ENCODE measurements at places on chromosomes 11 and 22.

GRCh38 chr11:2888266-2888968 is 2.8 kb upstream of the CDKN1C start:
- peaks cover 8% of the 10 kb centered on the region for H3K27me3 ChIP-seq
- DNase-seq, result peak; percentile 94
- peaks cover 14% of the 10 kb centered on the region for H3K4me1 ChIP-seq
- H3K27ac ChIP-seq, result no peak overlapping the region
- no peak overlapping the region for H3K4me3 ChIP-seq

GRCh38 chr22:21032037-21032867 is at the start of gene SLC7A4:
SLC7A4 (minus strand) TSS chr22:21032561; CDS start chr22:21031812, 749 bp downstream.
- H3K4me3 ChIP-seq, result peak within 1 kb of the TSS; percentile 29
- no peaks in the 10 kb centered on the region for H3K36me3 ChIP-seq
- no peak within 1 kb of the TSS for H3K27ac ChIP-seq
- no peak for DNase-seq
- H3K4me1 ChIP-seq, result no peaks in the 10 kb centered on the region

DNA sequence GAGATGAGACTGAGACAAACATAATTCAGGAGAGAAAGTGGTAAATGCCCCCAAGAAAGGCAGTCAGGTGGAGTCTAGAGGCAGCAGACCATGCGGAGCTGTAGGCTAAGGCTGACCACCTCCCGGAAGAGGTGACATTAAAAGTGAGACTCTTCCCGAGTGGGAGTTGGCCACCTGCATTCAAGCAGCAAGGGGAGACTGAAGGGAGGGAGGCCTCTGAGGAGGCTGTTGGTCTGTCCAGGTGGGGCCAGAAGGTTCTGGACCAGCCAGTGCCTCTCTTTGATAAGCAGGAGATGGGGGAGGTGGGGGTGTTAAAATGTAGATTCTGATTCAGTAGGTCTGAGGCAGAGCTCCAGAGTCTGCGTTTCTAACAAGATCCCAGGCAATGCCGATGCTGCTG is 37.5 kb downstream of the CD6 start:
- no peak overlapping the region for H3K27ac ChIP-seq
- DNase-seq, result no peak
- H3K27me3 ChIP-seq, result no peaks in the 10 kb centered on the region
- H3K4me3 ChIP-seq, result no peak overlapping the region
- no peaks in the 10 kb centered on the region for H3K36me3 ChIP-seq

GRCh38 chr22:39012533-39013511 is 1.2 kb upstream of the APOBEC3C start:
- no peaks in the 10 kb centered on the region for H3K36me3 ChIP-seq
- H3K27ac ChIP-seq, result no peak overlapping the region
- H3K27me3 ChIP-seq, result no peaks in the 10 kb centered on the region
- H3K4me3 ChIP-seq, result no peak overlapping the region

GRCh38 chr22:39515266-39516050 is 4.9 kb upstream of the ATF4 start:
- peaks cover 12% of the 10 kb centered on the region for H3K36me3 ChIP-seq
- H3K4me1 ChIP-seq, result peaks cover 5% of the 10 kb centered on the region
- no peak overlapping the region for H3K4me3 ChIP-seq

GRCh38 chr11:121236115-121237001 is 56.2 kb upstream of the SC5D start:
- no peaks in the 10 kb centered on the region for H3K36me3 ChIP-seq
- no peaks in the 10 kb centered on the region for H3K4me1 ChIP-seq
- no peak overlapping the region for H3K27ac ChIP-seq
- no peak overlapping the region for H3K4me3 ChIP-seq

DNA sequence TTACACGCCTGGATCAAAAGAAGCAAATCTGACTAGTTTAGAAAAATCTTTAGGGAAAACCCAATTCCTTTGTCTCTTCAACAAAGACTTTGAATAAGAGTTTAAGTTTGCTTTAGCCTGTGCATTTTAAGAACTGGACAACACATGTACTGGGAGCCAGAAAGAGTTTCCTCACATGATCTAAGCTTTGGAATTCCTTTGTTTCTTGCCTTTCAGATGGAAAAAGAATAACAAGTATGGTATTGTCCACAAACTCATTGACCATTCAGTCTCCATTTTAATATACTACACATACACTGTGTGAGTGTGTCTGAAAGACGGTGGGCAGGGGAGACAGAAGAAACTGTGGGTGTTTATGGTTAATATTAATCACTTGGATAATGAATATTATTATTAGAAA is 205.6 kb downstream of the MAML2 start:
- H3K4me3 ChIP-seq, result no peak overlapping the region
- H3K27ac ChIP-seq, result no peak overlapping the region
- no peaks in the 10 kb centered on the region for H3K36me3 ChIP-seq
- H3K27me3 ChIP-seq, result no peaks in the 10 kb centered on the region

DNA sequence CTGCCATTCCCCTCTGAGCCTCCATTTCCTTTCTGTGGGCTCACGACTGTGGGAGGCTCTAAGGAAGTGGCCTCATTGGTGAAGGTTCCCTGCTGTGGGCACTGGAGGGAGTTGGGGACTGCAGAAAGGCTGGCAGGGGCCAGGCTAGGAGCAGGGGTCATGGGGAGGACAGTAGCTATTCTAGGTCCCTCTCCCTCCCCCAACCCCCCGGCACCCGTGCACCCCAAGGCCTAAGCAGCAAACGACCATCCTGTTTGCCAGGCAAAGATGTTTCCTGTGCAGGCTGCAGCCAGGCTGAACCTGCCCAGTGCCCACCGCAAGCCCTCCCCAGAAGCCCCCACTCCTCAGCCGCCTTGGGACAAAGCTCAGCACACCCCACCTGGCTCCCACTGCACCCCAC is 189.4 kb downstream of the MN1 start:
- H3K27me3 ChIP-seq, result peaks cover 20% of the 10 kb centered on the region
- H3K36me3 ChIP-seq, result no peaks in the 10 kb centered on the region

GRCh38 chr11:115623021-115623451 is 118.8 kb upstream of the CADM1 start:
- H3K27me3 ChIP-seq, result no peaks in the 10 kb centered on the region
- H3K4me3 ChIP-seq, result no peak overlapping the region
- H3K27ac ChIP-seq, result no peak overlapping the region
- DNase-seq, result peak; percentile 46
- H3K36me3 ChIP-seq, result no peaks in the 10 kb centered on the region
- no peaks in the 10 kb centered on the region for H3K4me1 ChIP-seq

DNA sequence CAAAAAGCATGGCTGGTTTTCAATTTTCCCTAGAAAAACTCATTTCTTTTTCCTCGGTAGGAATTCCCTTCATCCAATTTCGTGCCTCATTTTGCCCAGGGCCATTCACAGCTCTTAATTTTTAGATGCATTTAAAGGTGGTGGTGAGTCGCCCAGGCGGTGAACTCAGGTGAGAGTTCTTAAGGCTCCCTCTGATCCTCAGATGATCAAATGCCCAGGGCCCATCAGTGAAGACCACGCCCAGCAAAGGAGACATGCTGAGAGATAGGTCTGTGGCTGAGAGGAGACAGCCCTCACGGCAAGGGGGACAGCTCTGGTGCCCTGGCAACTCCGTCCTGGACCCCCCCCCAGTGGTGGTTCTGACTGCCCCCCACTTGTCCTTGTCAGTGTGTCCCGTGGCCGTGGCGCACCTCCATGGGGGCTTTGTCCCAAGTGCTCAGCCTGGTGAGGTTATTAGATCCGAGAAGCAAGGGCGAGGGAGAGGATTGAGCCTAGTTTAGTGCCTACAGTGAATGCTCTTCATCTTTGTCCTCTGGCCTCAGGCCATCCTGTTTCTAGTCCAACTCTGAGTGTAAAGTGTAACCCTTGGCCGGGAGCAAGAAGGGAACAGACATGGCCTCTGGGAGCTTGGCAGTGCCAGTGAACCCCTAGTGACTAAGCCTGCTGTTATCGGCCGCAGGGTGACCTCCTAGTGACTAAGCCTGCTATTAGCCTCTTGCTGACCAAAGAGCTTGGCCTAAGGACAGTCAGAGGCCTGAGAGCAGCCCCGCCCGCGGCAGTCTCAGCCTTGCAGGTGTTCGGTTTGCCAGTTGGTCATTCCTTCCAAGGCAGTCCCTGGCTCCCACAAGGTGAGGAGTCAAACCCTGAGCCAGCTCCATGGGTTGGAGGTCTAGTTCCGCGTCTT is 83.5 kb downstream of the CTTN start:
- DNase-seq, result no peak
- H3K27ac ChIP-seq, result no peak overlapping the region
- H3K36me3 ChIP-seq, result no peaks in the 10 kb centered on the region
- no peak overlapping the region for H3K4me3 ChIP-seq
- no peaks in the 10 kb centered on the region for H3K27me3 ChIP-seq

DNA sequence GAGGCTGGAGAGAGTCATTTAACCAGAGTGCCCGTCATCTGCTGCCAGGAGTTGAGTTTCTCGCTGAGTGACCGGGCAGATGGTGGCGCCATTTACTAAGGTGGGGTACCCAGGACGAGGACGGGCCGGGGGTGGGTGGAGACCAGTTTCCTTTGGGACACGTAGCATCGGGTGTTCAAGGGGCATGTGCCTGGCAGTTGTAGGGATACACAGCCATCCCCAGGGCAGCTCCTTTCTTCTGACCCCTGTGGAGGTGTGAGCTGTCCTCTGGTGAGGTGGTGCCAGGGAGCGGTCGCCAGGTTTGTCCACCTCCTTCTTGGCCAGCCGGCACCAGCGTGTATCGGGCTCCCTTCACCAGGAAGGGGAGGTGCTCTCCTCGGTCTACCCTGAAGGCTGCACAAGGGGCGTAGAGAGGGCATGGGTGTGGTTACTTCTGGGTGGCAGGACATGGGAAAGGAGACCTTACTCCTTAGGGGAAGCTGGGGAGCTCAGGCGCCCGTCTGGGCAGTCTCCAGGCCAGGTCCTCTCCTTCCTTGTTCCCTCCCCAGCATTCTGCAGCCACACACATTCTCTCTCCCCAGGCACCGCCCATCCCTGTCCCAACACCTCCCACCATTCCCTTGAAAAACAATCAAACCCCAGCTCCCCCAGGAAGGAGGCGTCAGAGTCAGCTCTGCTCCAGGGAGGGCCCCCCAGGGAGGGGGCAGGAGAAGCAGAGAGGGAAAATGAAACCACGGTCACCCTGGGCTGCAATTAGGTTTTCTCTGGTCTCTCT is 10.3 kb upstream of the MB start:
- peak overlapping the region; percentile 96 for H3K27ac ChIP-seq
- H3K4me1 ChIP-seq, result no peaks in the 10 kb centered on the region
- H3K36me3 ChIP-seq, result no peaks in the 10 kb centered on the region
- DNase-seq, result peak; percentile 91
- no peaks in the 10 kb centered on the region for H3K27me3 ChIP-seq

GRCh38 chr11:13268791-13269190 is 8.8 kb upstream of the BMAL1 start:
- H3K4me1 ChIP-seq, result no peaks in the 10 kb centered on the region
- no peak overlapping the region for H3K27ac ChIP-seq
- H3K27me3 ChIP-seq, result no peaks in the 10 kb centered on the region
- no peaks in the 10 kb centered on the region for H3K36me3 ChIP-seq

- H3K27ac ChIP-seq, result no peak overlapping the region
- no peak overlapping the region for H3K4me3 ChIP-seq
- no peak for DNase-seq
- H3K36me3 ChIP-seq, result no peaks in the 10 kb centered on the region
- H3K4me1 ChIP-seq, result peaks cover 12% of the 10 kb centered on the region
- peaks cover 13% of the 10 kb centered on the region for H3K27me3 ChIP-seq
These were observed 20.6 kb upstream of the MUC5B start for GRCh38 chr11:1202154-1202775.

DNA sequence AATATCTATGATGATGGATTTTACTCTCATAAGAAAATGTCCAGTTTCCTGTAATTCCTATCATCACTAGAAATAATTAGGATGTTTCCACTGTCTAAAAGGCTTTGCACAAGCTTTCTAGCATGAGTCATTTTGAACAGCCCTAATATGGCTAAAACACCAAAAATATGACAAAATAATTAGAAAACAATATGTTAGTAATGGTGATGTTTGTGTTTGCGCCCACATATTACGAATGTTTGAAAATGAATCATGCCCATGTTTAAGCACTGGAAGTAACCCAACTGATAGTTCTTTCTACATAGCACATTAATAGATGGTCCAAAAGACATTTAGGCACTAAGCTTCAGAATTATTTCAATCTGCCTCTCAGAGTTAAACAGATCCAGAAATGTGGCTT is 96.0 kb downstream of the TRPC6 start:
- no peaks in the 10 kb centered on the region for H3K4me1 ChIP-seq
- no peaks in the 10 kb centered on the region for H3K36me3 ChIP-seq
- no peak for DNase-seq
- H3K4me3 ChIP-seq, result no peak overlapping the region

Data from colonic mucosa (tissue), 4 donors.